MG63 (cell line): ENCODE measurements at places on chromosomes 3 and 15.
A peak's percentile ranks its signal among the peaks of the same experiment; 100 is the strongest.

- peak; percentile 49 for DNase-seq
Measured at GRCh38 chr15:88657326-88658069, 18.7 kb downstream of the ISG20 start.

GRCh38 chr15:56759450-56759845 is 26.1 kb upstream of the ZNF280D start:
- DNase-seq = peak; percentile 70

- no peak for DNase-seq
Measured at GRCh38 chr15:31260646-31261265, 65.9 kb upstream of the KLF13 start.

DNA sequence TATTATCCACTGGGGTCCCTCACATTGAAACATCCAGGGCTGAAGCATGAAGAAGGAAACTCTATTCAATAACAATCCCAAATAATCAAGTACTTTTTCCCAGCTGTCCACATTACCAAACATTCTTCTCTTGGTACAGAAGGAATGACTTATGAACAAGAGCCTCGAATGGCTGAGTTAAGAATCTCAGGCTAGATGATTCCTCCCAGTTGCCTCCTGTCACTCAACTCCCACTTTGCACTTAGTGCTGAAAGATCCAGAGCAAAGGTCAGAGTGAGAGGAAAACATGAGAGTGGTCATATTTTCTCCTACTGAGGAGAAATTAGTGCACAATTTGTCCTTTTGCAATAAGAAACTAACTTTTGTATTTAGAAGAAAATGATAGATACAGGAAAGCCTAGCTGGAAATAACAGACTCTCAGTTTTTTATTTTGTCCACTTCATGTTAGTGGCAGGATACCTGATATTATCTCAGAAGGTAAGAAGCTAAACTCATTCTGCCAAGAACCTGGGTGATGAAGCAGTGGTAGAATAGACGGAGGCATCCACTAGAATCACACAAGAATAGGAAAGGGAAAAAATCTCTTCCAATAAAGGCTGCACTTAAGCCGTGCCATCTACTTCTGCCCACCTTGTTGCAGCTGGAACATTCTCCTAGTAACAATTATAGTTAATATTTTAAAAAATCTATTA is 46.2 kb downstream of the GADL1 start:
- no peak for DNase-seq

- DNase-seq = no peak
Measured at GRCh38 chr15:41914411-41914810, 20.6 kb upstream of the SPTBN5 start.

DNA sequence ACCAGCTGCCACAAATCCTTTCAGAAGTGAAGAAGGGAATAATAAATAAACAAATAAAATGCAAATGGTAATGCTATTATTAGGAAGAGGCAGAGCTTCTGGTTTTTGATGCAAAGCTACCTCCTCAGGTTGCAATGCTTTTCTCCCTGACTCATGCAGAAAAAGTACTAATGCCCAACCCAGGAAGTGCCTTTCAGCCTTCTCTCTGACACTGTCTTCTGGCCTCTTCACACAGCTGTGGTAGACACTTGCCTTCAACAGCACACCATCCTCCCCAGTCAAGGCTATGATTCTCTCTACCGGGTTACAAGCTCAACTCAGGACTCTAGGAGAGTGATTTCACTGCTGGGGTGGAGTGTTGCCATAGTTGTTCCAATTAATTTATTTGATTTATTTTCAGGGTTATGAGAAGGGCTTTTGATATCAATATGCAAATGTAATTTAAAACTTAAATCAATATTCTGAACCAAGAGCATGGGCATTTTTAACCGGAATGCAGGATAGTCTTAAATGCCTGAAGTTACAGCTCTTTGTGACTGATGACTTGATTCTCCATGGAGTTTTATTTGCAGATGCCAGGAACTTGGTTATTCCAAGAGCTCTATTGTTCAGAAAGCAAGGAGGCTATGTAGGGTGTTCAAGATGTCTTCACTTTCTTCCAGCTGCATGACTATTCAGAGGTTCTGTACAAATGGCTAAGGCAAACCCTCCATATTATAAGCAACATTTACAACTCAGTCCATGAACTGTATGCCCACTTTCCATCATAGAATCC is 27.1 kb upstream of the GALNT15 start:
- DNase-seq = peak; percentile 20

DNA sequence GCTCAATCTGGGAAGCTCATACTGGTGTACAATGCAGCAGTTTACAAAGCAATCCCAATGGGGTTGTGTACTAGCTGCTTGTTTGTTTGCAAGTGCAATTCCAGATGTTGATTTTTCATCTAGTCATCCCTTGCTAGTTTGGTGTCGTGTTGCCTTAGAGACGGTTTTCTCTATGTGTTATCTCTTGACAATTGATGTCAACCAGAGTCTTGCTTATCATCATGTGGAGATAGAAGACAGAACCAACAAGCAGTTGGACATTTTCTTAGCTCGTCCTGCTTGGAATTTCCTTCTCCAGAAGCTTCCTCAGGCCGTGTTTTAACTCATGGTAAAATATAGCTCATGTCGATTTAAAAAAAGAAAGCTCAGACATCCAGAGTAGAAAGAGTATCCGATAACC is 262.0 kb upstream of the KCNH8 start:
- DNase-seq = no peak

DNA sequence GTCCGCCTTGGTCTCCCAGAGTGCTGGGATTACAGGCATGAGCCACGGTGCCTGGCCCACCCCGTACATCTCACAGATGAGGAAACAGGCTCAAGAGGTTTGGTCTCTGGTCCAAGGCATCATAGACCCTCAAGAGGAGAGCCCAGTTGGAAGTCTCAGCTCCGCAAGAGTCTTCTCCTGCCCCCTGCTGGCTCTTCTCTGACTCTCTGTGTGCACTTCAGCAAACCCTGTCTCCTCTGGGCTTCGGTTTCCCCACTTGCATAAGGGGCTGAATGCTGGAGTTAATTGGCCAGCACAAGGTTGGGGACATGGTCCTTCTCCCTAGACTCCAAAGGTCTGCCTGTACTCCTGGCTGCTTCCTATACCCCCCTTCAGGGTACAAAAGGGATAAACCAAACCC is 3.9 kb downstream of the MST1R start:
- no peak for DNase-seq

DNA sequence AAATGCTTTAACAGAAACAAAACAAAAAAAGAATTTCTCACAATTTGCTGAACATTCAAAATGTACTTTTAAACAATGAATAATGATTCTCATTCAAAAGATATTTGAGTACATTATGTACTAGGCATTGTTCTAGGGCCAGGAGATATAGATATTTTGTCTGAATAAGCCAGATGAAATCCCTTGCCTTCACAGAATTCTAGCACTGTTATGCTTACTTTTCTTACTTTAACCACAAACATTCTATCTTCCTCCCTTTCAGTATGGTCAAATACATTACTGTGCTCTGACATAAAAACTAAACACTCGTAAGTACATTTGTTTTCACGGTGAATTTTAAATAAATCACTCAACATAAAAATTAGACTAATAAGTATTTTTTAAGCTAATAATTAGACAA is 116.7 kb downstream of the ADAM10 start:
- no peak for DNase-seq

DNA sequence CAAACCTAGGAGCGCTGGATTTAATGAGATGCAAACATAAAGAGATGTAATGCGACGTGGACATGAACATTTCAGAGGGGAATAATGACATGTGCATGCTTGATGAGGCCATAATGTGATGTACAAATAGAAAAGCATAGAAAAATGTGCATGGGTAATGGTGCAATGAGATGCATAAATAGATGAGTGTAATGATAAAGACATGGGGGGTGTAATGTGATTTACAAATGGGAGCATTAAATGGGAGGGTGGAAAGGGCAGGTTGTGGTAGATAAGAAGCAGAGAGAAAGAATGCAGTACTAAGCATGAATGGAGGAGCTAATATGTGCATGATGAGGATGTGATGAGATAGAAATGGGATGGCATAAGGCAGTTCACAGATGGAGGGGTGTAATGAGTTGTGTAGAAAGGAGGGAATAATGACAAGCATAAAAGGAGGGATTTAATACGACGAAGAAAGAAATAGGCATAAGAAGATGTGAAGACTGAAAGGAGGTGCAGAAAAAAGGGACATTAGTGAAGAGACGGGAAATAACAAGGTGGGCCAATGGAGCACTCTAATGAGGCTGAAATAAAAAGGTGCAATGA is 137.5 kb upstream of the CCNL1 start:
- DNase-seq = no peak

DNA sequence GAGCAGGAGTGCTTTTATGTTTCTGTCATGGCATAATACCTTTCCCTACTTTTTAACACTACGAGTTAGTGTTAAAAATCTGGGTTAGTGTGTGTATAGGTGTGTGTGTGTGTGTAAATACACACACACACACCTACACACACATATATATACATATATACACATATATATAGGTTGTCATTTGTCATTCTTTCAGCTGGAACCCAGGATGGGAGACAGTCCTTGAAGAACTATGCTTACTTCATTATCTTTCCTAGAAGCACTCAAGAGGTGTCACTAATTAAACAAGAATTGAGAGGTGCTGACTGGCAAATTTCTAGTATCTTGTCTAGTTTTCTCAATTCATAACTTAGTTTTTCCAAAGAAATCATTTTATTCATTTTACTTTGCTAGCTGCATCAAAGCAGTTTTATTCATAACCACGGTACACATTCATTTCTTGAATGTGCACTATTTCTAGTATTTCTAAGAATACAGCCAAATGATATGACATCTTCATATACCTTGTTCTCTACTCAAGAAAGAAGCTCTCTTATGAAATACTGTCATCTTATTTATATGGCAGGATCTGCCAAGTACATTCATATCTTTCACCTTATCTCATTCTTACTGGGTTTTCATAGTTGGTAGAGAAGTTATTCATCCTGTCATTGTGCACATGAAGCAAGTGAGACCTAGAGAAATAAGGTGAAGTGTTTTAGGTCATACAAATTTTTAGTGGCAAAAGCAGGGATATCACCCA is 46.6 kb downstream of the ISL2 start:
- DNase-seq = no peak

- no peak for DNase-seq
Measured at GRCh38 chr3:17136136-17136721, 251.5 kb downstream of the PLCL2 start.

GRCh38 chr3:142501004-142501926 is 53.4 kb upstream of the XRN1 start:
- DNase-seq = no peak

DNA sequence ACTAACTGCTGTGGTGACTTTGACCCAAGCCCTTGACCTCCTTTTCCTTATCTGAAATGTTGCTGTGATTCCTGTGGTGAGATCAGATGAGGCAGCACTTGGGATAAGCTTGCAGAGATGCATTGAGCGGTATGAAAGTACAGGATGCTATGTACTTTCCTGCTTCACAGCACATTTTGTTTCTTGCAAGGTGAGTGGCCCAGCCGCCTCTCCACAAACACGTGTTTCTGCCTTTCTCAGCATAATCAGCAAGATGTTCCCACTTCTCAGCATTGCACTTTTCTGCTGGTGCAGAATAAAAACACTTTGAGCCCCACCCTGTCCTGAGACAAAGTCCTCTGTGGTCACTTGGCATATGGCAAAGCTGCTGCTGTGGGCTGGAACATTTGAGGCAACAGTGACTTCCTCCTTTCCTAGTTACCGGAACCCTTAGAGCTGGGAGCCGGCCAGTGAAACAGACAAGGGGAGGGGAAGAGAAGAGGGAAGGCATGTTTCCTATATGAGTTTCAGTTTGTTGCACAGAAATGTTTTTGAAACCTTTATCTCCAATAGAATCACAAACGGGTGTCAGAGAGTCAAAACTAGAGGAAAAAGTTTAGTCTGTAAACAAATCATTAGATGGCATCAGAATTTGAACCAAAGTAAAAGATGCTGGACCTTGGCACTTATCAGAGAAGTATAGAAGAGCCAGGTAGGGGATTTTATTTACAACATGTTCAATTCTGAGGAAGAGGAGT is 5.0 kb downstream of the NUDT16 start:
- DNase-seq = no peak

DNA sequence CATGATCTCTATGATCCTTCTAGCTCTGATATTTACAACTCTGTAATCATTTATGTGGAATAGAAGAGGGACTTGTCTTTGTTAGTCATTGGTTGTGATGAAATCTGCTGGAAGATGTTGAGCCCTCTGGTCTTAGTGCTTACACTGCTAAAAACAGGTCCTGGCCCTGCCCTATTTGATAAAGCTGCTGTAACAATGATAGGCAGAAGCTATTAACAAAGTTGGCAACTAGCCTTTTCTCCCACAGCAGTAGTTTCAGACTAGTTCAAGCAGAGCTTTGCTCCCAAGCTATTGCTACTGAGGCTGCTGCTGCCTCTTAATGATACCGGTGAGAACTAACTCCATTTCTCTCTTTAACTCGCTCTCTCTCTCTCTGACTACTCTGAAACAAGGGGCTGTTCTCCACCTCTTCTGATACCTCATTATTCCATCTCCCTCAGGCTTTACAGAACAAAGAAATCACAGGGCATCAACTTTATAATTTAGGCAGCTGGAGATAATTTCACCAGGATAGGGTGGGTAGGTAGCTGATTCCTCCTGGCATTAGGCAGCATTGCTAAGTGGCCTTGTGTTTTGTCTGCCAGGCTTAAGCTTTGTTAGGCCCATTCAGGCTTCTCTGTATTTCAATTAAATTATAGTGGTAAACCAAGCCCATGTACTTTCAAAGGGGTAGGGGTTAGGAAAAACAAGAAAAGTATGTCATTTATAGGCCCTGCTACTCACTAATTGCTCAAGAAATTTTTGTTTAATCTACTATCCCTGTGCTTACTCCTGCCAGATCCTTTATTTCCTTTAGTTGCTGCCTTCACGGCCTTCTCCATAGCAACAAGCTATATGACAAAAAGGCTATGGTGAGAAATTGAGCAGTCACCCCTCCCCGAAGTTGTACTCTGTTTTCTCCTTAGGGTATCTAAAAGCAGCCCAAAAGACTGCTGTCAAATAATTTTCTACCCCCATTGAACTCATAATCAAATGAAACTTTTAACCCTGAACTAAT is 139.6 kb downstream of the RBPMS2 start:
- no peak for DNase-seq

- DNase-seq = no peak
Measured at GRCh38 chr3:7877312-7877711, 624.3 kb upstream of the LMCD1 start.

DNA sequence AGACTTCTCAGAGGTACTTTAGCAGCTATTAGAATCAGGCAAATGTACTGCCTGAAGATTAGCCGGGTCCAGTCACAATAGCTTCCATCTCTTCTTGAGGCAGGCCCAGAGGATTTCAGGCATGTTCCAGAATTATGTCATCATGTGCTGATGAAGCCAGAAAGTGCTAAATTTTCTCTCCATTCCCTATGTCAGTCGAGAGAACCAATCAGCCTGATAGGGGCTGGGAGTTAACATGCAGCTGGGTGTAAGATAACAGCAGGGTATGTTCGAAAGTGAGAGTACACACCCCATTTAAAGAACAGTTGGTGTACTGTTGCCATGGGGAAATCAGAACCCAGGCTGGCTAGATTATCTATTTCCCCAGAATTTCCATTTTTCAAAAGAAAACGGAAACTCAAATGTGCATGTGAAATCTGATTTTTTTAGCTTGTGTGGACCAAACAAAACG is 48.7 kb downstream of the MYH15 start:
- DNase-seq = no peak

GRCh38 chr15:61336026-61336638 is 107.0 kb upstream of the RORA start:
- DNase-seq = peak; percentile 17
